CD4-positive, alpha-beta T cell (primary cell): ENCODE measurements at places on chromosomes 6 and 20. TPM values are rescaled to one million over a fixed set of nuclear protein-coding genes. Genes with fewer than 3 reads are reported as not detected.

- DNase-seq = no peak
Measured at GRCh38 chr6:141878686-141879085, 254.0 kb upstream of the GJE1 start.

GRCh38 chr6:7621761-7622160 is 31.8 kb downstream of the SNRNP48 start:
- no peak for DNase-seq

GRCh38 chr6:34383161-34383631 is 9.3 kb downstream of the NUDT3 start:
- DNase-seq = no peak

DNA sequence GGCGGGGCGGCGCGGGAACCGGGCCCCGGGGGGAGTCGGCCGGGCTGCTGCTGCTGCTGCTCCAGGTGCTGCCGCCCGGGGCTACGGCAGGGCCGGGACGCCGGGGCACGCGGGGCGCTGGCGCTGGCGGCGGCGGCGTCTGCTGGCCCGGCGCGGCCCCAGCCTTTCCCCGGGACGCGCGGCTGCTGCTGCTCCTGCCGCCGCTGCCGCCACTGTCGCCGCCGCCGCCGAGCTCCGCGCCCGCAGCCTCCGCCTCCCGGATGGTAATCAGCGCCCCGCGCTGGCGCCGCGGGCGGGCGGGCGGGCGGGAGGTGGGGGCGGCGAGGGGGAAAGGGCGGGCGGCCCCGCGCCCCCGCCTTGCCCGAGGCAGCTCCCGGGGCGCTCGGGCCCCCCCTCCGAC is 306 bp downstream of the EBF4 start:
- DNase-seq = peak; percentile 17

GRCh38 chr6:75130784-75131183 is 75.1 kb downstream of the COL12A1 start:
- no peak for DNase-seq

- DNase-seq = no peak
Measured at GRCh38 chr20:61252601-61253263, 671 bp downstream of the CDH4 start.

- no peak for DNase-seq
Measured at GRCh38 chr6:79440598-79440997, 96.6 kb downstream of the LCA5 start.

DNA sequence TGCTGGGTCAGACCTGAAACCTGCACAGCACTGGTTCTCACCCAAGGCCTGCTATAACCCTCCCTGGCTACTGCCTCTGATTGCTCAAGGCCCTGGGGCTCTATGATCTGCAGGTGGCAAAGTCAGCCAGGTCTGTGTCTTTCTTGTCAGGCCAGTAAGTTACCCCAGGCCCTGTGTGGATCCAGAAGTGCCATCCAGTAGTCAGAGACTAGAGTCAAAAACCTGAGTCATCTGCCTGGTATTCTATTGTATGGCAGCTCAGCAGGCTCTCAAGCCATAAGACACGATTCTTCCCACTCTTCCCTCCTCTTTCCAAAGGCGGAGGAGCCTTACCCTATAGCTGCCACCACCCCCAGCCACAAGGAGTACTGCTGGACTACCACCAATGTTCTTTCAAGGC is 593.0 kb downstream of the FRK start:
- no peak for DNase-seq

DNA sequence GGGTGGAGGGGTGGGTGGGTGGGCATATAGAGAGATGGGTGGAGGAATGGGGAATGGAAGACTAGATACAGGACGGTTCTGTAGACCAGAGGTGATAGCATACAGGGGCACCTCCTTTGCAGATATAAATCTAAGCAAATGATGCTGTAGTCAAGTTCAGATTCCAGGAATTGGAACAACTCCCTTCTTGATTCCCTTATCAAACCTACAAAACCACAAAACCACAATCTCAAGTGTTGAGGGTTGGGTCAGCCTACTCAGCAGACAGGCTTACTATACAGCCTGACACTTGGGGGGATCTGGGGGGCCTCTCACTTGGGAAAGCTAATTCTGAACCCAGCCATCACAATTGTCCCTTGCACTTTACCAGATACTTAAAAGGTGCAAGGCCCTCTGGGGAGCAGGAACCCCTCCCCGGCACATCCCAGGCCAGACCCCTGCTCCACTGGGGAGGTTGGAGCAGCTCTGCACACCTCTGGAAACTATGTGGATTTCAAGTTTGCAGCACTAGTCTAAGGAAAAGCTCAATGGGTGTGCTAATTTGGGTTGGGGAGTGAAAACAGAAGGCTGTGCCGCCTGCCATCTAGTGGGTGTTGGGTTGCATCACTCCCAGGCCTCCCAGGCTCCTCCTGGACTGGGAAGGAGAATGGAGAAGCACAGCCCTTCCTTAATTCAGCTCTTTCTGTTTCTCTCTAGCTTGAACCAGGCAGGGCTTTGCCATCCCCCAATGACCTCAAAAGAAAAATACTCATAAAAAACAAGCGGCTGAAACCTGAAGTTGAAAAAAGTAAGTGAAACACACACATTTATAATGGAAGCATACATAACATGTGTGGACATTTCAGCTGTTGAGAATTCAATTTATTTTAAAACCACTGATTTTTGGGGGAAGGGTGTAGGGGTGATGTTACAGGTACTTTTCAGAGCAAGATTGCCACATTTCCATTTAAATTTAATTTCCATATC is 121.2 kb upstream of the LAMP5 start:
- no peak for DNase-seq

- DNase-seq = no peak
Measured at GRCh38 chr6:16198061-16198705, 40.2 kb upstream of the GMPR start.

DNA sequence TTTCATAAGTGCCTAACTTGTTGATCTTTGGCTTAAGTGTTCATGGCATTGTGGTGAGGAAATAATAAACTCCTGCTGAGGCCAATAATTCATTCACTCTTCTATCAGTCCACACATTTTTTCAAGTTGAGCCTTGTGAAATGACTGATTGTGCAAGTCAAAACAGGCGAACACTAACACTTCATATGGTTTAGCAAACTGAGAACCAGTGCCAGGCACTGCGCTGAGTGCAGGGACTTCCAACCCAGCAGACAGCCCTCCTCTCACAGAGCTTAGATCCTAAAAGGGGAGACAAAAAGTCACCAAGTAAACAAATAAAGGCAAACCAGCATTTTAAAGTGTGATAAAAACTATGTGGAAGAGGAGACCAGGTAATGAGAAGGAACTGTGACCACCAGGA is 435.0 kb downstream of the PTPRT start:
- DNase-seq = no peak

GRCh38 chr6:3329393-3330051 is 70.8 kb downstream of the PSMG4 start:
- DNase-seq = no peak

DNA sequence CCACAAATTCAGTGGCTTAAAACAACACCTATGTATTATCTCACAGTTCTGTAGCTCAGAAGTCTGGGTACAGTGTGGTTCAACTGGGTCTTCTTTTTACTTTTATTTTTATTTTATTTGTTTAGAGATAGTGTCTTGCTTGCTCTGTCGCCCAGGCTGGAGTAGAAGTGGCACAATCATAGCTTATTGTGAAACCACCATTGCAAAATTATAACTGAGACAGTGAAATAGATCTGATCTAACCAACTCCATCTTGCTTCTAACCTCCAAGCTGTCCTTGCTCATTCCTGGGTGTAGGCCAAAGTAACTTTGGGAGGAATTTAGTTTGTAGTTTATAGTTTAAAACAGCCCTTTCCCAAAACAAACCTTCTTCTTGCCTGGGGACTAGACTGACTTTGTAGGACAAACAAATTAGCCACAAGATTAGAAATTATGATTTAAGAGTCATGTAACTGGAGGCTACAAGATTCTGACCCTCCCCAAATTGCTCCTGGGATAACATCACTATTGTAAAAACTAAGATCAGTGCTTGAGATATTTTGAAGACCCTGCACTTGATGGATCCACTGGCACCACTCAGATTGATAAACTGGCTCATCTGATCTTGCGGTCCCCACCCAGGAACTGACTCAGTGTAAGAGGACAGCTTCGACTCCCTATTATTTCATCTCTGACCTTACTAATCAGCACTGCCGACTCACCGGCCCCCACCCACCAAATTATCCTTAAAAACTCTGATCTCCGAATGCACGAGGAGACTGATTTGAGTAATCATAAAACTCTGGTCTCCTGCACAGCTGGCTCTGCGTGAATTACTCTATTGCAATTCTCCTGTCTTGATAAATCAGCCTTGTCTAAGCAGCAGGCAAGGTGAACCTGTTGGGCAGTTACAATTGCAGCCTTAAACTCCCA is 193.4 kb upstream of the CDYL start:
- DNase-seq = no peak

DNA sequence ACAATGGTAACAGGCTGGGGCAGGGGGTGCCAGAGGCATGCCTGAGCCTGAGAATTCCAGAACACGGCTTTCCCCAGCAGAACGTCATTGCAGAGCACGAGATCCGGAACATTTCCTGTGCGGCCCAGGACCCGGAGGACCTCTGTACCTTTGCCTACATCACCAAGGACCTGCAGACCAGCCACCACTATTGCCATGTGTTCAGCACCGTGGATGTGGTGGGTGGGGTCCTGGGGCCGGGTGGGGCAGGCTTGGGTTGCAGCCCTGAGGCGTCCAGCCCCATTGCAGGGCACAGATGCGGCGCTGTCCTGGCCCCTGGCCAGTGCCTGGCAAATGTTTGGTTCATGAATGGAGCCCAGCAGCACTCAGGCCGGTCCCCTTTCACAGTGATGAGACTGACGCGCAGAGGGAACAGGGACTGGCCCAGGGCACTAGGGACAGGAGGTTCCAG is 57.1 kb downstream of the TCP11 start:
- DNase-seq = no peak

DNA sequence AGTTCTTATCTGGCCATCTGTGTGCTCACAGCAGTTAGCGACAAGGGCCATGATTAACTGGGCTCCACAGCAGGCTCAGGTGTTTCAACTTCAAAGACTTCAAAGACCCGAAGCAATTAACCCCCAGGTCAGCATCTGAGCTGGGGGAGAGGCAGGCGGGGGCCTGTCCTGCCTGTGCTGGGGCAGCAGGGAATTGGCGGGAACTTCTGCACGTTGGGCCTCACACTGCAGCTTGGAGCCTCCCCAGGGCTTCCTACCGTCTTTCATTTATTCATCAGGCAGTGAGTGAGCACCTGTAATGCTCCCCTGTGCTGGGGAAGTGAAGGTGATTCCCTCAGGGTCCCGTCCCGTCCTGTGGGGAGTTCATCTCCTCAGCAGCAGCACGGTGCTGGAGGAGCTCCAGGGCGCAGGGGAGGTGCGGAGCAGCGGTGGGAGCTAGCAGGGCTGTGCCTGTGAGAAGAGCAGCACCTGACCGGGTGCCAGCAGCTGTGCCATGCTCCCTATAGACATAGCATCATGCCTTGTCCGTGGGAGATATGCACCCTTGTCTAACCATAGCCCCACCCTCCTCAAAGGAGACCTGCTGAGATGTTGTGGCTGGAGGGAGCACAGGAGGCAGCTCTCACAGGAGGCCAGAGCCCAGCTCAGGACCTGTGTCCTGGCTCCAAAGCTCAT is 51.8 kb upstream of the FRMD1 start:
- DNase-seq = no peak

DNA sequence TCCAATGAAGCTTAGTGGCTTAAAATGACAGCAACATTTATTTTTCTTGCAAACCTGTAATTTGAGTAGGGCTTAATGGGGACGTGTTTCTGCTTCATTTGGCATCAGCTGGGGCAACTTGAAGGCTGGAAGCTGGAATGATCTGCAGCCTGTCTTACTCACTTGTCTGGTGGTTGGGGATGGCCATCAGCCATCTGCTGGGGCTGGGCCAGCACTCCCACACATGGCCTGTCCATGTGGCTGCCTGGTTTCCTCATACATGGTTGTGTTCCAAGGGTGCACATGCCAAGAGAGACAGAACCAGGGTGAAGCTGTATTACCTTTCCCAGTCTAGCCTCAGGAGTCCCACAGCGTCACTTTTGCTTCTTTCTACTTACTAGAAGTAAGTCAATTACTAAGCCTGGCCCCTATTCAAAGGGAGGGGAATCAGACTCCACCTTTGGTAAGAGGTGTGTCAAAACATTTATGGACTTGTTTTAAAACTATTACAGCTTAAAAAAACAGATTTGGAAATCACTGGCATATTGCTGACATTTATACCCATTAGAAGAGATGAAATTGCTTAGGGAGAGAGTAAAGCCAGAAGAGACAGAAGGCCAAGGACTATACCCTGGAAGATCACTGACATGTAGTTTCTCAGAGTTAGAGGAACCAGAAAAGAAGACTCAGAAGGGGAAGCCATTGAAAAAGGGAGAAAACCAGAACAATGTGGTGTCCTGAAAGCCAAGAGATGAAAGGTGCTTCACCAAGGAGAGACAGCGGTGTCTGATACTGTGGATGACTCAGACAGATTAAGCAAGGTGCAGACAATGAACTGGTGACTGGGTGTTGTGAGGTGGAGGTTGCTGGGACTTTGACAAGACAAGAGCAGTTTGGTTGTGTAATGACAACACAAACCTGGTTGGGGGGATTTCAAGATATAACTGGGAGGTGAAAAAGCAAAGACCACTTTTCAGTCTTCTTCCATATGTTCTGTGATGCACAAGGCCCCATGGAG is 345.2 kb downstream of the GJA1 start:
- DNase-seq = no peak

GRCh38 chr6:88050140-88050818 is 2.6 kb downstream of the SPACA1 start:
- no peak for DNase-seq

- no peak for DNase-seq
Measured at GRCh38 chr6:139146317-139146726, 11.4 kb downstream of the HECA start.

DNA sequence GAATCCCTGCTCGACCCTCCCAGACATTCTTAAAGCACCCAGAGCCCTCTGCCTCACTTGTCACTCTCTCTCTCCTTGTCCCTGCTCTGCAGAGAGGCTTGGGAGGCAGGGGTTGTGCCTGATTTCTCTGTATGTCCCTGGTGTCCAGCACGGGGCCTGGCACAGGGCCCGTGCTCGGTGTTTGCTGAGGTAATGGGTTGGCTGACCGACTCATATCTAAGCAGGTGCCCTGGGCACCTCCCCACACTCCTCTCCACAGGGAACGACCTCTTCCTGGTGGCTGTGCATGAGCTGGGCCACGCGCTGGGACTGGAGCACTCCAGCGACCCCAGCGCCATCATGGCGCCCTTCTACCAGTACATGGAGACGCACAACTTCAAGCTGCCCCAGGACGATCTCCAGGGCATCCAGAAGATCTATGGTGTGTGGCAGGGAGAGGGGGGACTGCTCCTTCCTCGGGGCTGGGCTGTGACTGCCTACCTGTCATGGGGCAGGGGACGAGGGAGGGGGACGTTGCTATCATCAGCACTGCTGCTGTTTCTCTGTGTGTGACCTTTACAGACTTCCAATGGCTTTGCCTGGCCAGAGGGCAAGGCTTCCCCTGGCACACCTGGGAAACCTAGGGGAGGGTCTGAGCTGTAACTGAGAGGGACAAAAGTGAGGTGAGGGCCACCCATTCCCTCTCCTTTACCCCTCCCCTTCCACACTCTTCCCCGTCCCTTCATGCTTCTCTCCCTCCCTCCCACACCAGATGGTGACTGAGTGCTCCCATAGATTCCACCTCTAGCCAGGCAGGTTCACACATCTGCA is 14.2 kb downstream of the MMP24OS start:
- no peak for DNase-seq

Gene REM1
- not detected for total RNA-seq

Gene PACSIN1
- total RNA-seq = 1.4 TPM

Gene MUCL3
- not detected for total RNA-seq

Gene ADTRP
- 15.2 TPM for total RNA-seq

Gene ADAM33
- not detected for total RNA-seq

Gene AIF1
- total RNA-seq = 35.5 TPM

Gene SAPCD1
- total RNA-seq = 2.8 TPM

Gene CST4
- total RNA-seq = not detected

Gene ANKRD66
- total RNA-seq = not detected

Gene OR2B6
- total RNA-seq = not detected

Gene FKBP1C
- total RNA-seq = not detected

Gene TMEM217
- 0.41 TPM for total RNA-seq
